ENCODE measurements at places on chromosomes 7 and 10. TPM values are rescaled to one million over a fixed set of nuclear protein-coding genes. Genes with fewer than 3 reads are reported as not detected.

The STEAP1 gene
- total RNA-seq: 18.0 TPM

The CRYGN gene
- not detected for total RNA-seq

The CTAGE4 gene
- total RNA-seq: not detected

The TPK1 gene
- 1.9 TPM for total RNA-seq

The CALML5 gene
- not detected for total RNA-seq

Data from A549 treated with Mapracorat at 1 μM for 4 hours (cell line).